ENCODE measurements at places on chromosomes 1 and 21.

- no peak for DNase-seq
Observed at GRCh38 chr1:58238846-58239245, 307.7 kb downstream of the OMA1 start.

DNA sequence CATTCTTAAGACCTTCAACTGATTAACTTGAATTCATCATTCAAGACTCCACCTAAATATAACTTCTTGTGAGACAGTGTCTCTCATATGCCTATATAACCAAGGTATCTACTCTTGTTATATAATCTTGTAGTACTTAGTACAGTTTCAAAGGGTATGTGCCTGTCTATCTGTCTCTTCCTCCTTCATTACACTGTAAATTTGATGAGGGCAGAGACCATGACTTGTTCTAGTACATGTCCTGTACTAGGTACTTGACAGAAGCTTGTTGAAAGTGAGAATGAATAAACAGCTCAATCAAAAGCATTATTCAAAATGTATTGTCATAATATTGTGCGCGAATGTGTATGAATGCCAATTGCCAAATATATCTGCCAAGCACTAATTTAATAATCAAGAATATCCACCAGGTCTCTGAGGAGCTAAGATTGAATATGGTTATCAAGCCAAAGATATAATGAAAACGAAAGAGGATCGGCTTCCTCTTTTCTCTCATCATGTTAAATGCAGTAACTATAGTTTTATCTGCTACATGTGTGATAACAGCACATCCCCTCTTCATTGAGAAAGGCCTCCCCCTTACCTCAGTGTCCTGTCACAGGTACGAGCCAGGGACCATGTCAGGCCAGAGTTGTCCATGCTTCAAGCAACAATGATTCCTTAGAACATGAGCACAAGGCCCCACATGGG is 117.3 kb downstream of the UCHL5 start:
- DNase-seq = no peak

- no peak for DNase-seq
Observed at GRCh38 chr1:10734962-10735544, 61.4 kb downstream of the CASZ1 start.

- no peak for DNase-seq
Observed at GRCh38 chr1:32336963-32337675, 1.1 kb upstream of the MARCKSL1 start.

DNA sequence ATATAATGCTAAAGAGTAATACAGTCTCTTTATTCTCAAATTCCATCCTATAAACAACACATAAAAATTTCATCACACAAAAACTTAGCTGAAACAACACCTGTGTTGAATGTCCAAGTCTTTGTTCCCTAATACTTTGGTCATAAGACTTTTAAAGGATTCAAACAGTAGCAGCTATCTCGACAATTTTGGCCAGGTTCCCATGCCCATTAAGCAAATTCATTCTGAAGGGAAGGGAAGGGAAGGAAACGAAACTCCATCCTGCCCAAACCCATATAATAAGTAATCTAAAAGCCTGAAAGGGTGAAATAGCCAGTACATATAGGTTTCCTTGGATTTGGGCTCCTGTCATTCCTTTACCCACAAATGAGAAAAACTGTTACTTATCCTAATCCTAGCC is 7.5 kb downstream of the IVNS1ABP start:
- no peak for DNase-seq

- no peak for DNase-seq
Observed at GRCh38 chr1:228453022-228453560, 34.1 kb upstream of the RNF187 start.

GRCh38 chr1:40382108-40382460 is 8.6 kb downstream of the SMAP2 start:
- DNase-seq = no peak

DNA sequence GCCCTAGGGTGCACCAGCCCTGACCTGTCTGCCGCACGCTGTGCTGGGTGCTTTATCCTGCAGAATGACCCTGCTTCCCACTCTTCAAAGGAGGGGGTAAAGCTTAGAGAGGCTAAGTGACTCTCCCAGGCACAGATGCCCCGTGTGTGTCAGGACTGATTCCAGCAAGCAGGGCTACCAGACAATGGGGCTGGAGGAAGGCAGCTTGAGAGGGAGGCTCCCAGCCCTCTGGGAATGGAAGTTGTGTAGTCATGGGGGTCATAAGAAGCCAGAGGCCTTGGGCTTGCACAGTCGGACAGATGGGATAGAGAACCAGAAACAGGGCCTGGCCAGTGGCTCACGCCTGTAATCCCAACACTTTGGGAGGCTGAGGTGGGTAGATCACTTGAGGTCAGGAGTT is 94.1 kb upstream of the KLHDC7A start:
- no peak for DNase-seq

- no peak for DNase-seq
Observed at GRCh38 chr1:99348397-99349132, 84.3 kb downstream of the PLPPR4 start.

DNA sequence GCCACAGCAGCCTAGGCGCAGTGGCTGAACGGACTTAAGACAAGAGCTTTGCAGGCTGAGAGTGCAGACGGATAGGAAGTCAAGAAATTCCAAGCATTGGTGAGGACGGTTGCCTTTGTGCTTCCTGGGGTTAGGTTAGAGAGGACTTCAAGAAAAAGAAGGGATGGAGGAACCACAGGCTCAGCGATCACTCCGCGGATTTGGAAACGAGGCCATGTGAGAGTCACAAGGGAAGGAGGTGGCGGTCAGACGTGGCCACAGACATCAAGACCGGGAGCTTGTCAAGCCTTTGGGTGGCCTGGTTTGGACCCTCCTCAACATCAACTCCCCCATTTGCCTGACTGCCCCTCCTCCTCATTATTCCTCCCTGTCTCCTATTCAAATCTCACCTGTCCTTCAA is 62.3 kb downstream of the NID1 start:
- no peak for DNase-seq

GRCh38 chr1:182235952-182236650 is 155.5 kb downstream of the GLUL start:
- no peak for DNase-seq

DNA sequence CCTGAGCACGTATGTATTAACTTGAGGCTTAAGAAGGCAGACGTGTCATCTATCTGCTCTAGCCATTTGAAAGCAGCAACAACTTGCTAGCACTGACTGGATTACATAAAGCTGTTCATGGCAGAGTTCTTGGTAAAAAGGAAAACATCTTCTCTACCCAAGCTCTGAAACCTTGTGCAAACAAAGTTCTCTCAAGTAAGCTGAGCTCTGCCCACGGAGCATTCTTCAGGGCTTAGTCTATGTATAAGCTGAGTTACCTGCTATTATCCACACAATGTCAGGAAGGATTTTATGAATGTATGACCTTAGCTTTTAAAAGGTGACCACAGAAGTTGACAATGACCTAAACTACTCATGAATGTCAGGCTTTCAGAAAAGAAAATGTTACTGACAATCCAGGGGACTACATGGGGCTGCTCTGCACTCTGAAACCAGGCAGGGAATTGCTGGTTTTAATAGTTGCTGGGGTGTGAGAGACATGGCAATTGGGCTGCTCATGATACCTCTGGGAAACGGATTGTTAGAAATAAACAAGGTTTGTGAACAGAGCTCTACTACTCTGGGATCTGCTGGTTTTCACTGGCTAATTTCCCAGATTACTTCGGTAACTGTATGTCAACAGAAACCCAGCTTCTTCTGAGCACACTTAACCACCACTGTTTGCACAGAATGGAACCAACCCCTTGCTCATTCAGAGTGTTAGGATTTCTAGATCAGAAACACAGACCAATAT is 29.6 kb upstream of the CCN1 start:
- no peak for DNase-seq

DNA sequence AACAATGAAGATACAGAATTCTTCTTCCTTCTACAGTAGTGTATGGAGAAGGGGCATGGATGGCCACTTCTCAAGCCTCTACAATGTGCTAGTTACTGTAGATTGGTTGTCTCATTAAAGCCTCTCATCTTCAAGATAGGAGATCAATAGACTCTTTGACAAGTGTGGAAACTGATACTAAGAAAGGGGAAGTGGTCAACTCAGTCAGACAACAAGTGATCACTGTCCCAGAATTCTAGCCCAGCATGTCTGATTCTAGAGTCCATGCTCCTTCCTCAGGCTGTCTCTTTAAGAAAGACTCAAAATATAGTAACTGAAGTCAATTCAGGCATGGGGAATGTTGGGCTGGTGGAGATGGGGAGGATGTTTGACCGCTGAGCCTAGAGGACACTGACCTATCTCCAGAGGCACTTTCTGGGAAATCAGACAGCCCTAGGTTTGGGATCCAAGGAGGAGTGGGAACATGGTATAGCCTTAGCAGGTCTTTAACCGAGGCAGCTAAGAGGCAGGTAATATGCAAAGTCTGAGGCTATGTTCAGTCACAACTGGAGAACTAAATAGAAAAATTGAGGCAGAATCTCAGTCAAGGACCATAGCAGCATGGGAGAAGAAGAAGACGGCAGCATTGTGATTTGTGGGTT is 39.3 kb upstream of the EYA3 start:
- no peak for DNase-seq

DNA sequence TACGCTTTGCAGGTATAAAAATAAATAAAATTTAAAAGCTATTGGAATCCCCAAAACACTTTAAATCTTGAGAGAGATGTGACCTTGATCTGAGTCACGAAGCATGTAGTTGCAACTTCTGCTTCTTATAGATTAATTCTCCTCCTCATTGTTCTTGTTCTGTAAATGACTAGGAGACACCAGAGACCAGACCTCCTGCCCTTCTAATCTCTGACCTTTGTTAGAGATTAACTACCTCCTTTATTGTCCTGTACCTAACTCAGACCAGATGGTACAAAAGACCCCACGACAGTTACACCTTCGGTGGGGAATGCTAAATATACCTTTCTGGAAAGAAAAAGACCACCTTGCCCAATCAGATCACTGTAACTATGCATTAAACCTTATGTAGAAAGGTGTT is 76.9 kb upstream of the NEK2 start:
- no peak for DNase-seq

GRCh38 chr1:154611150-154611862 is 3.3 kb upstream of the ADAR start:
- DNase-seq = no peak

DNA sequence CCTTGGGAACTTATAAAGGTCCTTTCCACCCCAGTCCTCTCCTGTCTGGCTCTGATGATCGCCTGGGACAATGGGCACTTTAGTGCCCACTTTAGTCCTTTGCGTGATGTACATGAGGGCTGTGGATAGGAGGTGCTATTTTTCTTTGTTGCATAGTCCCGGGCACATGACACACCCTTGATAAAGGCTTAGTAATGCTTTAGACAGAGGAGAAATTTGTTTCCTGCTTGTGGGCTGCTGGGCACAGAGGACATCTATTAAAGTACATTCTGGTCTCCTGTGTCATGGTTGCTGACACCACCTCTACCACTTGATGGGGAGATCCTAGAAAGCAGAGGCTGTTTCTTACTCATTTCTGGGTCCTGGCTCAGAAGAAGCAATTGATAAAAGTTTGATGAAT is 5.4 kb upstream of the KNCN start:
- no peak for DNase-seq

- DNase-seq = no peak
Observed at GRCh38 chr1:170240409-170240808, 94.7 kb downstream of the NTMT2 start.

GRCh38 chr1:206784471-206784903 is 12.2 kb upstream of the IL10 start:
- DNase-seq = peak; percentile 43

DNA sequence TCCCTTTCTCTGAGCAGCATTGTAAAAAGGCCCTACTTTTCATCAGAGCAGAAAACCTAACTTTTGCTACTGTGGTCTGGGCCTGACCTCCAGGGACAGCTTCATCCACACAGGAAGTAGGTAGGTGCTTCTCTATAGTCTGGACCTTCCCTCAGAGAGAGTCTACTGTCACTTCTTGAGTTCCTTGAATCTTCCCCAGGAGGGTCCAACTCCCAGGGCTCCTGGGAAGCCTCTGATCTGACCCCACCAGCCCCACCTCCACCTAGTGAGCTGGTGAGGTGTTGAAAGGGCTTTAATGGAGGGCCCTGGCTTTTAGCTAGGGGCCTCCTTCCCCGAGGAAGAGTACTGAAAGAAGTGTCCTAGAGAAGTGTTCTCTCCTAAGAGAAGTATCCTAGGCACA is 2.7 kb upstream of the VANGL2 start:
- no peak for DNase-seq

GRCh38 chr1:231998791-231999190 is 372.2 kb downstream of the DISC1 start:
- DNase-seq = no peak

DNA sequence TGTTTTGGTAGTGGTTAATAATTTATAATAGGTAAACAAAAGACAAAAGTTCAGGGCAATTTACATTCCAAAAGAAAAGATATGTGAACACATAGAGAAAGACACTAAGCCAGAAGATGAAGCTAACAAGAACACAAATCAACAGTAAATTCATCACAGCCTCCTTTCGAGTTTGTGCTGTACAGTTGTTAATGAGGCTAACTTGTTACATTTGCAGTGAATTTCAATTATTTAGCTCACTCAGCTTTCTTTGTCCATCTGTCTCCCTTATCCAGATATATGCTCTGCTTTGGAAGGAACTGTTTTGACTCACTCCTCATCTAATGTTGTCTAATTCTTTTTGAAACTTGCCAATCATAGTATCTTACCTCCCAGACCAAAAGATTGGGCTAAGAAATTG is 423.3 kb upstream of the OLFM3 start:
- DNase-seq = no peak

- no peak for DNase-seq
Observed at GRCh38 chr1:205630651-205631009, 1.2 kb downstream of the ELK4 start.

GRCh38 chr1:110525249-110525595 is 6.2 kb upstream of the KCNA10 start:
- DNase-seq = no peak

DNA sequence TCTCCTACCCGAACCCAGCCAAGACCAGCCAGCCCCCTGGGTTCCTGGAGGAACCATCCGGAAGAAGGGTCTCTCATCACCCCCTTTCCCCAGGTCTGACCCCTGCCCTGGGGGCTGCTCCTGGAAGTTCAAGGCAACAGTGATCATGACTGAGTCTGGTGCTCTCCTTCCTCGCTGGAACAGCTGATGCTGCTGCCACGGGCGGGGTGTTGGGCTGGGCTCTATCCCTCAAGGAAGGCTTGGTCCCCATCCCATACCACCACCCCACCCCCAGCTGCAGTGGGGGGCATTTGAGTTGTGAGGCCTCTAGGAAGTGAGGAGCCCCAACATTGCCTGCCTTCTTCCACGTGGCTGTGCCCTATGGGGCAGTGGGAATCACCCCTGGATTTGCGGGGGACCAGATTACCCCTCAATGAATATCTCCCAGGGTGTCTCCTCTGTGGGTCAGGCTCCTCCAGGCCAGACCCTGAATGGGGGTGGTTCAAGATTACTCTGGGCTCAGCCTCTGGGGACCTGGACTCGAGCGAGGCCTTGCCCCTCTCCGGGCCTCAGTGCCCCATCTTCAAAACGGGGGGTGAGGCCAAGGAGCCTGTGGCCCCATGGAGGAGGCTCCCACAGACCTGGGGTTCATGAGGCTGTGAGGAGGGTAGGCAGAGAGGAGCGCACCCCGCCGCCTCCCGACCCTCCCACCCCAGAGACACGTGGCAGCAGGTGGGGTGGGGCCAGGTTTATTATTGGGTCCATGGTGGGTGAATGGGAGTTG is 2.8 kb downstream of the MASP2 start:
- DNase-seq = no peak
